Dorsolateral prefrontal cortex (tissue), 122 donors: ENCODE measurements at places on chromosomes 1 and 21.

DNA sequence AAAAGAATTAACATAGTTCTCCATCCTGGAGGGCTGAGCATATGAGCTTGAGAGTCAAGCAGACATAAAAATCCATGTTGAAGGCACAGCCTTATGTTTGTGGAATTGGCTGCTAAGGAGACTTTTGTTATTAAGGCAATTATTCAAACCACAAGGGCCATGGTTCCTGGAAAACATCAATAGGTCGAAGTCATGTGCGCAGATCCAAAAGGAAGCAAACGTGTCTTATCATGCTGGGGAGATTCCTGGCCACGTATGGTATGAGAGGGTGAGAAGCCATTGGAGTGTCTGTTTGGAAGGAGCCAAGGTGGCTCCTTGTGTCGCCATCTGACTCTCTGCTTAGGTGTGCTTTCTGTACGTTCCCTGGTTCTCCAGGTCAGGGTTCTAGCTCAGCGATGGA lies 61.8 kb upstream of the COA6 start:
- no peak for DNase-seq

DNA sequence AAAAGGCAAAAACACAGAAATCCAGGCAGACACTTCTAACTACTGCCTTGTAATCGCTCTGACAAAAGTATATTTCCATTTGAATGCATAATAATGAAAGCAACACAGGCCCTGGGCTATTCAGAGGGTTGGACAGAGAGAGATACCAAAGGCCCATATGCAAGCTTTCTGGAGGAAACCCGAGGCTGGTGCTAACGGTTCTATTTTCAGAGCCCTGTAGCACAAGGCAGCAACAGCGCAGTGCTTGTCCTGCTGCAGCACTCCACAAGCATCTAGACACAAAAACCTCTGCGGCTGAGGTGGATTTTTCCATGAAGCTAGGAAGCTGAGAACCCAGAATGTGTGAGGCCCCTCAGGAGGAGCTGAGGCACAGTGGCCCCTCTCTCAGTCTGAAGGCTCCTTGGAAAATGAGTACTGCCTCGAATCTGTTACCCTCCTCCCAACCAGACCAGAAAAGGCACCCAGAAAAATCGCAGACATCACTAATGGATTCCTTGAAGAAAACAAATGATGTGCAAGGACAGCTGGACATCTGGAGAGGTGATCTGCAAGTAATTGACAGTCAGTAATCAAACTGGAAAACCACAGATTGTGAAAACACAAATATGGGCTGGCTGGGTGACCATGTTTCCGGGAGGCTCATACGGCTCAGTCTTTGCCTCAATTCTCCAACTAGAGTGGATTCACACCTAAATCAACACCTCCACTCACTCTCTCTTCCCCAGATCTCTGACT lies 54.0 kb downstream of the COLGALT2 start:
- peak; percentile 73 for DNase-seq

GRCh38 chr21:27315373-27315772 lies 348.5 kb upstream of the ADAMTS5 start:
- no peak for DNase-seq

DNA sequence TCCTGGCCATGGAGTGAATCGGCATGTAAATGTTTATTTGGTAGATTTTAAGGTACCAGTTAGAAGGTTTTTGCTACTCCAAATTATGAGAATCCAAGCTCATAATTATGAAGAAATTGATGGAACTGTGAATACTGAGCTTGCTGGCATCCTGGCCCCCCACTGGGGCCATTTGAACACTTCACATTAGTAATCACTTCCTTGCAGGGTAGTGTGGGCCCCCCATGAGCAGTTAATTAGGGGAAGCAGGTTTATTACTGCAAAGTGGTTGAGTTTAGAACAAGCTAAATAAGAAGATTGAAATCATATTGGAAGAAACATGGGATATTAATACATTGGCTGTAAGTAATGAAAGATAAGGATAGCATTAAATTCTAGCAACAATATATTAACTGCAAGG lies 86.7 kb downstream of the S1PR1 start:
- DNase-seq = no peak

DNA sequence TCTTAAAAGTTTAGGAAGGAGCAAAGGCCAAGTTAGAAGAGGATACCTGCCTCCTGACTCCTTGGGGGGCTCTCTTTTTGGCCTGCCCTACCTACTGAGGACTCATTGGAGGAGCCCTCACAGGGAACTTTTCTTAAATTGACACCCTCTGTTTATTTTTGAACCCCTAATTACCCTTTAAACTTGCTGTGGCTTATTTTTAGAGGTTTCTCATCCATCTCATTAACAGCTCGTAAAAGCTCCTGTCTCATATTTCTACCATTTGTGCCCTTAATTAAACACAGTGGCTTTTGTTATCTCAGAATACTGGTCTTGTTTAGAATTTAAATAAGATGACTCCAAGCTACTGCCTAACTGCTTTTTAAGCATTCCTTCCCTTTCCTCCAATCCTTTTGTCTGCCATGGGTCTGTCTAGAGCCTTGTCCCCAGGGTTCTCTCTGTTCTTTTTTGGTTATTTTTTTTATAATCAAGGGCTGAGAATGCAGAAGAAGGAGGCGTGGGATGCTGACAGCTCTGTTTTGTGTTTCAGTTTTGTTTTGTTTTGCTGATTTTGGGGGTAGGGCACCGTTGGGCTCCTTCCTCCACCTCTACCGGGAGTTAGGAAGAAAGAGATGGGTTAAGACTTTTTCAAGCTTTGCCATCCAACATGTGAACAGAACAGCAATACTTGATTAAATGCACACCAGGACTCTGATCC lies 78.0 kb downstream of the SYT6 start:
- no peak for DNase-seq

DNA sequence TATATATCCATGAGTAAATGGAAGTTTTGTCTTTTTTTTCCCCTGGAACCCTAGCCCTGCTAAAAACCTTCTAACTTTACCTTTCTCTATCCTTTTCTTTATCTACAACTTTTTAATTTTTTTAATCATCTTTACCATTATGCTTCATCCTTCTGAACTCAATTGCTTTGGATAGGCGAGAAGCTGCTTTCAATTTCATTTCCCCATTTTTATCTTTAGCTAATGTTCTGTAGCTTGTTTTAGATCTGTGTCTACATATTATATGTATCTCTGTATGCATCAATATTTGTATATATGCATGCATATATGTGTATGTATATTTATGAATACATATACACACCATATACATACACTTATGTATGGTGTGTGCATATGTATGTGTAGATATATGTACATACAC lies 57.4 kb downstream of the PTPRC start:
- no peak for DNase-seq

GRCh38 chr1:183092350-183092749 lies 69.1 kb downstream of the LAMC1 start:
- no peak for DNase-seq

DNA sequence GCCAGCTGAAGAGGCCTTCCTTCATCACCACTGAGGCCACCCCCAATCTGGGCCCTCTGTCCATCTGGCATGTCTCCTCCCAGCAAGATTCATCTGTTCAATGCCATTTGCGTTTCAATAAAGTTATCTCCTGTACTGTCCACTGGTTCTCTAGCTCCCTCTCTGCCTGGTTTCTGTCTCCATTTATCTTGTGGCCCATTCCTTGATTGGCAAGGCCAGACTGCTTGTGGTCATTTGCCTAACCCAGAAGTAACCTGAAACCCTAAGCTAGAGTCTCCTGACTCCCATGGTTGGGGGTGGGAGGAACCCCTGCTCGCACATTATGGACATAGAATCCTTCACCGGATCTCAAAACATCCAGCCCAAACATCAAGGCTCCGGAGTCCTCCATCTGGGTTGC lies 2.1 kb upstream of the IPO9 start:
- DNase-seq = no peak
